ENCODE measurements at places on chromosomes 2 and 18. TPM values are rescaled to one million over a fixed set of nuclear protein-coding genes. Genes with fewer than 3 reads are reported as not detected.

Gene EPB41L3
- 6.9 TPM for total RNA-seq

Gene ZNF512
- 40.8 TPM for total RNA-seq

Gene ANKRD30BL
- total RNA-seq: not detected

Gene GKN1
- not detected for total RNA-seq

Gene EGR4
- 0.10 TPM for total RNA-seq

Gene IL36B
- not detected for total RNA-seq

Gene CDH2
- total RNA-seq: not detected

Gene ASPRV1
- 1.2 TPM for total RNA-seq

Gene G6PC2
- not detected for total RNA-seq

Gene SLC11A1
- total RNA-seq: 0.46 TPM

Gene PDE1A
- not detected for total RNA-seq

Gene UGT1A10
- not detected for total RNA-seq

Gene SCN9A
- 0.26 TPM for total RNA-seq

Gene STON1
- total RNA-seq: 1.4 TPM

Gene KYNU
- total RNA-seq: not detected

Gene STPG4
- 0.48 TPM for total RNA-seq

Gene RTN4
- total RNA-seq: 73.3 TPM

Gene NT5DC4
- not detected for total RNA-seq

Gene FSHR
- not detected for total RNA-seq

Gene TEX51
- not detected for total RNA-seq

Gene SULT1C4
- not detected for total RNA-seq

Gene RAPGEF4
- total RNA-seq: 0.43 TPM

Gene ANTXR1
- not detected for total RNA-seq

Gene ACMSD
- total RNA-seq: not detected

Gene RUFY4
- 0.88 TPM for total RNA-seq

Gene TMEM169
- total RNA-seq: 2.9 TPM

Gene IL1RN
- total RNA-seq: not detected

Gene CYS1
- total RNA-seq: 0.55 TPM

Gene RNF144A
- total RNA-seq: 74.9 TPM
